SHP77 treated with DMSO at 0.1 percent for 48 hours (cell line): ENCODE measurements at places on chromosomes 13 and 19.

- no peak for DNase-seq
Observed at GRCh38 chr13:38361542-38362262, 12.1 kb downstream of the UFM1 start.

GRCh38 chr13:93151277-93151676 is 75.3 kb upstream of the GPC6 start:
- DNase-seq, result no peak

- no peak for DNase-seq
Observed at GRCh38 chr19:58325311-58326022, 1.3 kb upstream of the ZSCAN22 start.

- no peak for DNase-seq
Observed at GRCh38 chr19:5172859-5173630, 167.6 kb downstream of the PTPRS start.

DNA sequence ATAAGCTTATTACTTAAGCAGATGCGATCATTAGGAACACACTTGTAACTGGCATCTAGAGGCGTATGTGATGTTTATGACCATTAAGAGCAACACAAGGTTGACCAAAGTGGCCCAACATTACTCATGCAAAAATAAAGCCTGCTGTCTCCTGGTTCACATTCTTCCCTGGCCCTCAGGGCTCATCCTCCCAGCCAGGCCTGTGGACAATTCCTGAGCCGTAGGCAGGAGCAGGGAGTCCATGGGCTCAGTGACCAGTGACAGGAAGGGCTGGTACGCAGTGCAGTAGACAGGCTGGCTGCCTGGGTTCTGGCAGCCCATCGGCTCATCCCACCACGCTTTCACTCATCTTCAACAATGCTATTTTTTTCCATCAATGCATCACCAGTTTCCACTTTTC is 106.0 kb downstream of the STK24 start:
- DNase-seq, result no peak

DNA sequence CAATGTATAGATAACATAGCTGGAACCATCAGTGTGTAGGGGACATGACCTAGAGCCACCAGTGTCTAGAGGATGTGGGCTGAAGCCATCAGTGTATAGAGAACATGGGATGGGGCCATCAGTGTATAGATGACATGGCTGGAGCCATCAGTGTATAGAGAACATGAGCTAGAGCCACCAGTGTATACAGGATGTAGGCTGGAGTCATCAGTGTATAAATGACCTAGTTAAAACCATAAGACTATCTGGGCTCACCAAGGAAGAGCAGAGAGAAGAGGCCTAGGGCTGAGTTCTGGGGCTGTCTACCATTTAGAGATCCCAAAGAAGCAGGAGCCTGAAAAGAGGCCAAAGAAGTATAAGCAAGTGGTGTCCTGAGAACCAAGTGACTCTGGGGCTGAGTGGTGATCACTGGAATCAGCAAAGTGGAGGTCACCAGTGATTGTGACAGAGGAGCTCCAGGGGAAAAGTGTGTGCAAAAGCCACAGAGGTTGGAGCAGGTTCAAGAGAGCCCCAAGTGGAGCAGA is 41.0 kb downstream of the RFX2 start:
- DNase-seq, result no peak

- no peak for DNase-seq
Observed at GRCh38 chr13:42656958-42657357, 83.0 kb downstream of the TNFSF11 start.

- DNase-seq, result no peak
Observed at GRCh38 chr13:20193907-20194631, 1.3 kb upstream of the GJB2 start.

- no peak for DNase-seq
Observed at GRCh38 chr19:30551271-30551670, 179.1 kb downstream of the ZNF536 start.

- no peak for DNase-seq
Observed at GRCh38 chr13:38417241-38417640, 67.6 kb downstream of the UFM1 start.

DNA sequence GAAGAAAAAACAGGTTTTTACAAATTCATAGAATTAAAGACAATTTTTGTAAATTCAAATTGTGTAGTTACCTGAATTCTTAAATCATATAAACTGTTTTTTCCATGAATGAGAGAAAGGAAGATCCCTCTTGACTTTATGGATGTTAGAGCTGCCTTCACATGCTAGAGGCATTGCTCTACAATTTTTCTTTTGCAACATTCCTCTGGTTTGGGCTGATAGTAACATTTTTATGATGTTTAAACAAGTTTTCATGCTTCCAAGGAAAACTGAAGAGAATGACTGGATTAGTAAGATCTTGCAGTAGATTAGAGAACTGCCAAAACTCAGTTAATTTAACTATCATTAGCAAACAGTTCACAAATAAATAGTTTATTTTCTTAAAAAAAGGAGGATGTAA is 250.6 kb downstream of the GPC6 start:
- DNase-seq, result no peak

- no peak for DNase-seq
Observed at GRCh38 chr19:10122045-10122444, 2.3 kb upstream of the EIF3G start.

- no peak for DNase-seq
Observed at GRCh38 chr13:24212674-24213073, 52.2 kb downstream of the SPATA13 start.

DNA sequence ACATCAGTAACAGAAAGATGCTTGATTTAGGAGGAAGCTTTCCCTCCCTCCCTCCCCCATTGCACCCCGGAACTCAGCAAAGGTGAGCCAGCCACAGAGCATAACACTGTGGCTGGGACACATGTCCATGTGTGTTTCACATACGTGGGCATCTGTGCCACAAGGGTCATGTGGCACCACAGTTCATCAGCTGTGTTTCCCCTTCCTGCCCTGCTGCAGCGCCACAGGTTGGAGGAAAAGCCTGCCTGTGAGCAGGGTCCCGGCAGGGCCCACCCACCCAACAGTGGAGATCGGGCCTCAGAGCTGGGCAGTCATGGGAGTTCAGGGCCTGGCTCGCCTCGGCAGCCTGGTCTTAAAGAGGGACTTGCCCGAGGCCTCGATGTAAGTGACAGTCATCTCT is 2.8 kb downstream of the ACP5 start:
- no peak for DNase-seq

GRCh38 chr13:98476538-98476966 is 100.4 kb downstream of the STK24 start:
- no peak for DNase-seq

GRCh38 chr19:2016041-2016807 is 710 bp upstream of the BTBD2 start:
- peak; percentile 25 for DNase-seq

DNA sequence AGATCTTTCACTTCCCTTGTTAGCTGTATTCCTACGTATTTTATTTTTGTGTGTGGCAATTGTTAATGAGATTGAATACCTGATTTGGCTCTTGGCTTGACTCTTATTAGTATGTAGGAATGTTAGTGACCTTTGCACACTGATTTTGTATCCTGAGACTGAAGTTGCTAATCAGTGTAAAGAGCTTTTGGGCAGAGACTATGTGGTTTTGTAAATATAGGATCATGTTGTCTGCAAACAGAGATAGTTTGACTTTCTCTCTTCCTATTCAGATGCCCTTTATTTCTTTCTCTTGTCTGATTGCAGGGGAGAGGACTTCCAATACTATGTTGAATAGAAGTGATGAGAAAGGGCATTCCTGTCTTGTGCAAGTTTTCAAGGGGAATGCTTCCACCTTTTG is 160.3 kb upstream of the PCDH20 start:
- no peak for DNase-seq

DNA sequence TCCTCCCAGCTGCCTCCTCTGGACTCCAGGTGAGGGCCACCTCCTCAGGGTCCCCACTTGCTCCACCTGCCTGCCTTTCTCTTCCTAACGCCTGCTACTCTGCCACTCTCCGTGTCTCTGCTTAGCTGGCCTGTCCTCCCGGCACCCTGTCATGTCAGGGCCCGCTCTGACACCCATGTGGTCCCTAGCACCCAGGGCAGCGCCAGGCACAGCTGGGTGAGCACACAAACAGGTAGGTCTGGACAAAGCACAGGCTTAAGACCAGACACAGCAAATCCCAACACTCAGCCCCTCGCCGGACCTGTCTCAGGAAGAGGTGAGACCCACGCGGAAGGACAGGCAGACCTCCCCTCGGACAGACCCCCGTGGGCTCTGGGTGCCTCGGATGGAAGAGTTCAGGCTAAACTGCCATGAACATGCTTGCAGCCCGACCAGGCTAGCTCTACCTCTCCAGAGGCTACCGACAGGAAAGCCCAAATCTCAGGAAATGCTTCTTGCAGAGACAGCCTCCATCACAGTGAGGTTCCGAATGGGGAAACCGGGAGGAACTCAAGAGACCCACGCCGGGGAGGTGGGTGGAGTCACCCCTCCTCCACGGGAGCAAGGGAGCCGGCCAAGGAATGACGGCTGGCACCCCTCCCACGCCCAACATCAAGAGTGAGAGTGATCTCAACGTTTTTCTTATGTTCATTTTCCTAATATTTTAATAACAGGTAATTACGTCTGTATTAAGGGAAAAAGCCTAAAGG is 12.5 kb downstream of the ZNF787 start:
- DNase-seq, result no peak

DNA sequence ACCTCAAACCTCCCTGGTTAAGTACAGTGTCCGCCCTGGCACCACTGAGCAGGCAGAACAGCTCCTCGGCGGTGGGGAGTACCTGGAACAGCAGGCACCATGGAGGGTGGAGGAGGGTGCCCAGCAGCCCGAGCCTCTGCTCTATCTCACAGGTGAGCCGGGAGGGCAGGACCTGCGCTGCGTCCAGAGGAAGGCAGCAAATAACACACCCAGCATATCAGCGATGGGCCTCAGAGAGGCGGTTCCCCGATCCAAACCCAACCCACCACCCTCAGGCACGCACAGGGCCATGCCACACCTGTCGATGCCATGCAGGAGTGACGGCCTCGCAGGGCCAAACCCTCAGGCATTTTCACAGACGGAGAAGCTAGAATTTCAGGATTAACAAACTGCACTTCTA is 11.8 kb downstream of the PEPD start:
- DNase-seq, result no peak

- DNase-seq, result peak; percentile 64
Observed at GRCh38 chr19:2032296-2032941, 16.9 kb upstream of the BTBD2 start.
